ENCODE measurements at places on chromosomes 16 and 17.

GRCh38 chr16:81901484-81901883, 109.8 kb downstream of the SDR42E1 start:
- no peak for DNase-seq

- DNase-seq, result no peak
Observed at GRCh38 chr16:57916735-57917438, 54.0 kb downstream of the CNGB1 start.

GRCh38 chr16:22092143-22092933, at the start of gene VWA3A:
Gene VWA3A, plus strand, starts transcription at chr16:22092541. Its CDS starts 97 bp downstream, at chr16:22092638.
- peak; percentile 75 for DNase-seq

DNA sequence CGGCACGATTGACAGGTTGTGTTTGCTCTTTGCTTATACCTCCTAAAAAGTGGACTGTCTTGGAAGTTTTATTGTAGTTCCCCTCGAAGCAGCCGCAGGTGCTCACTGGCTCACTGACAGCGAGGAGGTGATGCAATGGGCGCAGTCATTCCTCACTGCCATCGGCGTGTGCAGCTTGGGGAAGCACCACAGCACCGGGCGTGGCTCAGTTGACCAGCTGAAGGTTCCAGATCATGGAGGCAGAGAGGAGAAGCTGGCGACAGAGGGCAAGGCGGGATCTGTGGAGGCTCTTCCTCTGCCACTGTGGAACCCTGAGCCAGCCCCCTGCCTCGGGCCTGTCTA, 72.1 kb upstream of the TNRC6C start:
- no peak for DNase-seq

GRCh38 chr17:46890638-46891037, 32.3 kb upstream of the GOSR2 start:
- DNase-seq, result no peak

- DNase-seq, result no peak
Observed at GRCh38 chr16:51057969-51058337, 93.1 kb downstream of the SALL1 start.

Data from HFFc6 (cell line).